ENCODE measurements at places on chromosomes 7 and 10.

DNA sequence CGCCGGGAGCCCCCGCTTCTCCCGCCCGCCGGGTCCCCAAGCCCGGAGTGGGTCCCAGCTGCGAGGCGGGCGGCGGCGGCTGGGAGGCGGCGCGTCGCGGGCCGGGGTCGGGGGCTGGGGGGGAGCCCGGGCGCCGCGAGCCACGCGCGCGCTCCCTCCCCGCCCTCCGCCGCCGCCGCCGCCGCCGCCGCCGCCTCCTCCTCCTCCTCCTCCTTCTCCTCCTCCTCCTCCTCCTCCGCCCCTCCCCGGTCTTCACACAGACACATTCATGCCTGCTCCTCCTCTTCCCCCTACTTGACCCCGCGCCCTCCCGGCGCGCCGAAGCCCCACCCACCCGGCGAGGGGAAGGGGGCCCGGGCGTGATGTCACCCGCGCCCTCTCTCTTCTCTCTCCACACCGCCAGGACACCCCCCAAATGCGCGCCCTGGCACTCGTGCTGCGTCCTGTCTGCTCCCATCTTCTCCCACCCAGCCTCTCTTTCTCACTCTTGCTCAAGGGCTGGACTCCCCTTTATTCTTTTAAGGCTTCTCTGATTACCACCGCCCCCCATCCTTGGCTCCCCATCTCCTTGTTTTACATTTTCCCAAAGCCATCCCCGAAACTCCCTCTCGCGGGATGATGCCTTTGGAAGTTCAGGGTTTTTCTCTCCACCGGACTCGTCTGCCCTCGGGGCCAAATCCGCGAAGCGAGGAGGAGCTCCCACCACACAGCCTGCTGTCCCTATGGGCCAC is 967 bp upstream of the GLI3 start:
- DNase-seq: no peak

DNA sequence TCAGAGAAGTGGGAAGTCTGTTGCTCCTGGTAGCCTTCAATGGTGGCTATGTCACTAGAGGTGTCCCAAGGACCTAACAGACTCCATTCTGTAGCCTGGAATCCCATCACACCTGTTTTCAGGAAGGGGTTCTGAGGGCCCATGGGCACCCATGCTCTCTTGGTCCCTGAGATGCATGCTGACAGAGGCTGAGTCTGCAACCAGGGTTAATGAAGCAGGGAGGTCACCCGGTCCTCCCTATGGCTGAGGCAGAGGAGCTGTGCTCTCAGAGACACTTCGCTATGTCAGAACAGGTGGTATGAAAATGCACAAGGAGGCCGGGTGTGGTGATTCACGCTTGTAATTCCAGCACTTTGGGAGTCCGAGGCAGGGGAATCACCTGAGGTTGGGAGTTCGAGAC is 452.1 kb downstream of the TCERG1L start:
- no peak for DNase-seq

DNA sequence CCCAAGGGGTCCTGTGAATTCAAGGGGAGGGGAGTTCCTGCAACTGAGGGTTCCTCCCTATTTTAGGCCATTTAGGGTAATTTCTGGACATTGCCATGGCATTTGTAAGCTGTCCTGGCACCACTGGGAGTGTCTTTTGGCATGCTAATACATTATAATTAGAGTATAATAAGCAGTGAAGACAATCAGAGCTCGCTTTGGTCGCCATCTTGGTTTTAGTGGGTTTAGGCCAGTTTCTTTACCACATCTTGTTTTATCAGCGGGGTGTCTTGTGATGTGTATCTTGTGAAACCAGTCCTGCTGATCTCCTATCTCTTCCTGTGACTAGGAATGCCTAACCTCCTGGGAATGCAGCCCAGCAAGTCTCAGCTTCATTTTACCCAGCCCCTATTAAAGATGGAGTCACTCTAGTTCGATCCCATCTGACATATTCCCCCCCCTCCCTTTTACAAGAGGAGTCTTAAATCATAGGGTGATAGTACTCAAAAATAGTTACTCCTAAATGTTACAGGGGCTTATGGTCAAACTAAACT is 43.2 kb downstream of the SVOPL start:
- DNase-seq: no peak

DNA sequence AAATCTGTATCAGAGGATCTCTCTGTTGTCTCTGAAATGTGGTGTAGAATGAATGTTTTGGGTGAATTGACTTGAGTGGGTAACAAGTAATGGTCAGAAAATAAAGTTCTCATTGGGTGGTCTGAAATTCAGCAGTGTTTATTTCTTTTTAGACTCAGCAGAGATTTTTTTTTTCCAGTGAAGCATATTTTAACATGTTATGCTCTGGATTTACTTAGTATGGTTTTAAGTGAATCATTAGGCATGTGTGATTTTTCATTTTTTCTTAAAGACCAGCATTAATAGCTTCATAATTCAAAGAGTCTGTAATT is 63.5 kb downstream of the REEP3 start:
- DNase-seq: no peak

DNA sequence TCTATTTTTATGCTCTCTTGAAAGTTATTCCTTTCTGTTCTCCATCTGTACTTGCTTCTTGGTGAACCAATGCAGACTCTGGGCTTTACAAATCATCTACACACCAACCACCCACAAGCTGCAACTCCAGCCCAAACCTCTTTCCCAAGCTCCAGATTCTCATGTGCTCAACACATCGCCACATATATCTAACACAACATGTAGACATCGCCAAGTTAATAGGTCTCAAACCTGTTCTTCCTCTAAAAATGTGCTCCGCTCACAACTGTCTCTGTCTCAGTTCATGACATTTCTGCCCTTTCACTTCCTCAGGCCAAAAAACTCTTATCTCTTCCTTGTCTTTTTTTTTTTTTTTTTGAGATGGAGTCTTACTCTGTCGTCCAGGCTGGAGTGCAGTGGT is 95.7 kb upstream of the EEPD1 start:
- no peak for DNase-seq

DNA sequence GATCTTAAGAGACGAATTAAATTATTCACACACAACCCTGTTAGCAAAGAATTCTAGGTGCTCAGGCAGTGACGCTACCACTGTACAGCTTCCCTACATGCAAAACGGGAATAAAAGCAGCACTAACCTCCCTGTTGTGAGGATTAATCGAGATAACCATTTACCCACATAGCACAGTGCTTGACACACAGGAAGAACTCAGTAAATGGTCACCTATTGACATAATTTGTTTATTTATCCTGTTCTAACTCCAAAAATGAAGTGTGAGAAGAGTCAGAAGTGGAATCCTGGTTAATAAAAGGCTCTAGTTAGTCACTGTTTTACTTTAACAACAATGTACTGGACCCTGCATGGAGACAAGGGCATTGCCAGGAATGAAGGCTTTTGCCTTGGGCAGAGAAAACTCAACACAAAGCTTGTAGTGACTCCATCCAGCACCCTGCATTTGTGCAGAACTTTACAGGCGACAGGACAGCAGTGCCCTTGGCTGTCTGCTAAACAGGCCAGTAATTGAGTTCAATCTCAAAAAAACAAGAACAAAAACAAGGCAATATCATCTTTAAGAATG is 103.8 kb downstream of the SORBS1 start:
- DNase-seq: no peak

GRCh38 chr7:363626-364025 is 73.7 kb downstream of the FOXL3 start:
- DNase-seq: no peak

- DNase-seq: no peak
Observed at GRCh38 chr7:31019509-31019908, 32.6 kb upstream of the ADCYAP1R1 start.
